ENCODE measurements at places on chromosomes 12 and 14. TPM values are rescaled to one million over a fixed set of nuclear protein-coding genes. Genes with fewer than 3 reads are reported as not detected.

- H3K4me3 ChIP-seq = no peak overlapping the region
- no peak for DNase-seq
- no peak overlapping the region for H3K27ac ChIP-seq
- H3K4me1 ChIP-seq = no peaks in the 10 kb centered on the region
These were observed 613.7 kb downstream of the DIO2 start for GRCh38 chr14:79597566-79597965.

DNA sequence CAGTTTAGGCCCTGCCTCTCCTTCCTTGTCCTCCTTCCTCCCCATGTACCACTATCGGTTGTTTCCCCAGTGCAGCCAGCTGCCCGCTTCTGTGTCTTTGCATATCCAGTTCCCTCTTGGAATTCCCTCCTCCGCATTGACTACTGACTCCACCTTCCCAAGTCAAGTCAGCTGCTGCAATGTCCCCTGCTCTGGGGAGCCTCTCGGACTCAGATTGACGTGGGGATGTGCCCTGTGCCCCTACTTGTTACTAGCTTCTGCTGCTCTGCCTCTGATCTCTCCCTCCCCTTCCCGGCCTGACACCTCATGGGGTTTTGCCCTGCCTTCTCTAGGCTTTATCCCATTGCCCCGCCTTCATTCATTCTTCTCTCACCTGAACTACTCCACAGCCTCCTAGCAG lies 2.1 kb upstream of the CD9 start:
- H3K27me3 ChIP-seq = peaks cover 44% of the 10 kb centered on the region
- H3K27ac ChIP-seq = no peak overlapping the region
- H3K36me3 ChIP-seq = no peaks in the 10 kb centered on the region
- no peak overlapping the region for H3K4me3 ChIP-seq

CAPZA3 gene
- not detected for total RNA-seq

- H3K36me3 ChIP-seq = no peaks in the 10 kb centered on the region
- no peaks in the 10 kb centered on the region for H3K4me1 ChIP-seq
- H3K27me3 ChIP-seq = no peaks in the 10 kb centered on the region
- H3K4me3 ChIP-seq = no peak overlapping the region
- no peak for DNase-seq
- H3K27ac ChIP-seq = no peak overlapping the region
These were observed 439.1 kb downstream of the NPAS3 start for GRCh38 chr14:33377596-33378390.

GRCh38 chr14:96902004-96902403 lies 104.8 kb downstream of the VRK1 start:
- H3K36me3 ChIP-seq = no peaks in the 10 kb centered on the region
- H3K4me1 ChIP-seq = peaks cover 5% of the 10 kb centered on the region
- no peaks in the 10 kb centered on the region for H3K27me3 ChIP-seq
- DNase-seq = no peak

GRCh38 chr14:75456069-75456996 lies 28.5 kb downstream of the JDP2 start:
- H3K4me1 ChIP-seq = peaks cover 27% of the 10 kb centered on the region
- no peak for DNase-seq
- no peak overlapping the region for H3K27ac ChIP-seq
- H3K4me3 ChIP-seq = no peak overlapping the region
- no peaks in the 10 kb centered on the region for H3K36me3 ChIP-seq

DNA sequence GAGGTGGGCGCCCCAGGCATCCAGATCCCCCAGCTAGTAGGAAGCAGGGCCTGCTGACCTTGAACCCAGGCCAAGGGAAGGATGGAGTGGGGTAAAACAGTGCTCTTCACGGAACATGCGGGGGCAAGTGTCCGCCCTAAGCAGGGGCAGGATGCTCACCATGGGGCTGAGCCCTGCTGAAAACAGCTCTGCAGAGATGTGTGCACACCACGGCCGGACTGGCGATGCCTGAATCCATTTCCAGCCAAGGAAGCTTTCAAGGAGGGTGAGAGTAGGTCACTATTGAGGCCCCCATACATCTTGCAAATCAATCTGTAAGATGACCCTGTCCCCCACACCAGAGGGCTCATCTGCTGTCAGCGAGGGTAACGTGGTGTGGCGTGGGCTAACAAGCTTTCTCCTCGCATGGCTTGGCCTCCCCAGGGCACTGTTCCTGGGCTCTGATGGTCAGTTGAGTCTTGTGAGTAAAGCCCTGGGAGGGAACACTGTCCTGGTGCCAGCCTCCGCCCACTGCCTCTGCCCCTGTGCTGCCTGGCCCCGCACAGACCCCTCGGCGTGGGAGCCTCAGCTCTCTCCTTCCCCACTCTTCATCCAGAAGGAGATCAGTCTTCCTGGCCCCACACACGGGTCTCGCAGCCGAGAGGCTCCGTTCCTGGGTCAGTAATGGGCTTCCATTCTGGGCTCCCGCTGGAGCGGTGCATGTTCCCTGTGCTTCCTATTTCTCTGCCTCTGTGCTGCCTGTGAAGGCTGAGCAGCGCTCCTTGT lies 69.1 kb downstream of the CCDC92 start:
- no peak for DNase-seq
- no peak overlapping the region for H3K27ac ChIP-seq

GRIP1 gene
- total RNA-seq = 7.4 TPM

IL26 gene
- total RNA-seq = not detected

ACOT6 gene
- 0.45 TPM for total RNA-seq

GRCh38 chr12:92021666-92022035 lies 124.0 kb downstream of the BTG1 start:
- peaks cover 12% of the 10 kb centered on the region for H3K4me1 ChIP-seq
- H3K27ac ChIP-seq = peak overlapping the region; percentile 57
- H3K4me3 ChIP-seq = no peak overlapping the region

ASB2 gene
- total RNA-seq = 208 TPM

GRCh38 chr14:49766839-49767238 lies 1.1 kb upstream of the KLHDC2 start:
- no peak for DNase-seq
- peaks cover 3% of the 10 kb centered on the region for H3K36me3 ChIP-seq
- H3K27me3 ChIP-seq = no peaks in the 10 kb centered on the region

GRCh38 chr12:5840944-5841343 lies 104.1 kb downstream of the ANO2 start:
- no peak for DNase-seq
- no peaks in the 10 kb centered on the region for H3K36me3 ChIP-seq
- H3K4me3 ChIP-seq = no peak overlapping the region
- H3K27me3 ChIP-seq = peaks cover 4% of the 10 kb centered on the region

DNA sequence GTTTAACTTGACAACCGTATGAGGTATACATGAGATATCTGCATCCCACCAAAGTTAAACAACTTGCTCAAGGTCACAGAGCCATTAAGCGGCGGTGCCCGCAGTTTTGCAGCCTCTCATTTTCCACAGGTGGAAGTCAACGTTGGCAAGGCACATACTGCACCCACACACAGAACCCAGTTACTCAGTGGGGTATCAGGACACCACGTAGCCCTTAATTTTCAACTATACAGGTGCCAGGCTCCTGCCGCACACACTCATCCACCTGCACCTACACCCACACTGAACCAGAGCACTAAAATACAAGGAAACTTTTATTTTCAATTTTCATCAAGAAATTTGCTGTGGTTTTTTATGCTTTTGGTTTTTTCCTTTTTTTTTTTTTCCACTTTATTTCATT lies 1.7 kb upstream of the NOP2 start:
- H3K36me3 ChIP-seq = peaks cover 53% of the 10 kb centered on the region
- H3K27me3 ChIP-seq = no peaks in the 10 kb centered on the region
- H3K4me1 ChIP-seq = no peaks in the 10 kb centered on the region
- H3K4me3 ChIP-seq = no peak overlapping the region
- peak overlapping the region; percentile 81 for H3K27ac ChIP-seq
- DNase-seq = no peak

- DNase-seq = no peak
- H3K36me3 ChIP-seq = no peaks in the 10 kb centered on the region
- H3K27me3 ChIP-seq = no peaks in the 10 kb centered on the region
- H3K4me3 ChIP-seq = no peak overlapping the region
- no peaks in the 10 kb centered on the region for H3K4me1 ChIP-seq
These were observed 56.5 kb downstream of the HCAR2 start for GRCh38 chr12:122646517-122647217.

DNA sequence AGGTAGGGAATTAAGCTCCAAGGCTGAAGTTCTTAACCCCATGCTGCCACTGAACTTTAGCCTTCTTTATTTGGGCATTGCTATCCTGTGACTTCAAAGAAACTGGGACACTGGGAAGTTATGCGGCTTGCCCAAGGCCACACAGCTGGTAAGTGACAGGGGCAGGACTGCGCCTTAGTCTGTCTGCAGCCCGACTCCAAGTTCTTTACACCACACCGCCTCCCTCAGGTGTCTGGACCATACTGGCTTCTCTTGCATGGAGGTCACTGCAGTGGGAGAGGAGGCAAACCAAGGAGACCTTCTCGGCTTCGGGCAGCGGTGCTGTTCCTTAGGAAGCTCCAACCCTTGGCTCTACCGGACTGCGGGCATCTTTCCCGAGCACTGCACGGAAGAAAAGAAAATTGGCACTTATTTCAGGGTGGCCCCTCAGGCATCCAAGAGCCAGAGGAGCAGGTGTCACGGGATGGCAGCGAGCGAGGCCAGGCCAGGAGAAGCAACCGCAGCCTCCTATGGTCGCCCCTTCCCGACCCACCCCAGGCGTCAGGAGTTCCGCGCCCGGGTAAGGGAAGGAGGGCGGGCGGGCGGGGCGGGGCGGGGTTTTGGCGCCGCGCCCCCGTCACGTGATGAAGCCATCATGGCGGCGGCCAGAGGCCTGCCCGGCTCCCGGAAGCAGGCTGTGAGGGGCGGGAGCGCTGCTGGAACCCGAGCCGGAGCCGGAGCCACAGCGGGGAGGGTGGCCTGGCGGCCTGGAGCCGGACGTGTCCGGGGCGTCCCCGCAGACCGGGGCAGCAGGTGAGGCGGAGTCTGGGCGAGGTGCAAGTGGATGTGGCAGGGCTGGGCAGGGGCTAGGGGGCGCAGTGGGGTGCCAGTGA lies 16.4 kb upstream of the ESPL1 start:
- no peaks in the 10 kb centered on the region for H3K36me3 ChIP-seq
- H3K4me3 ChIP-seq = peak overlapping the region; percentile 59
- H3K27me3 ChIP-seq = no peaks in the 10 kb centered on the region
- DNase-seq = peak; percentile 78
- H3K4me1 ChIP-seq = peaks cover 15% of the 10 kb centered on the region

DNA sequence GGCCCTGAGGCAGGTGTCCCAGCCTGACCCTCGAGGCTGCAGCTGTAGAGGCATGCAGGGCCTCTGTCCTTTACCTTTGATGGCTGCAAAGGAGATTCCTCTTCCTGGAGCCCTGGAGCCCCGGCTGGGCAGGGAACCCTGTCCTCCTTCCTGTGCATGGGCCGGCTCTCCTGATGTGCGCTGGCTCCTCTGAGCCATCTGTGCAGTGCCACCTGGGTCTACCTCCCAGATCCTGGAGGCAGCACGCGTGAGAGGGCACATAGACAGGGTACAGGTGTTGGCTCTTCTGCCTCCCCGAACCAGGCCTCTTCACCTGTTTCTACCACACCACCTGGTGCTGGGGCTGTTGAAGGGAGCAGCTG lies 115.1 kb downstream of the BEGAIN start:
- no peaks in the 10 kb centered on the region for H3K36me3 ChIP-seq
- no peak overlapping the region for H3K27ac ChIP-seq
- no peaks in the 10 kb centered on the region for H3K4me1 ChIP-seq
- no peak overlapping the region for H3K4me3 ChIP-seq

- no peak overlapping the region for H3K4me3 ChIP-seq
- peak overlapping the region; percentile 23 for H3K27ac ChIP-seq
- H3K36me3 ChIP-seq = no peaks in the 10 kb centered on the region
These were observed 4.7 kb downstream of the GLTP start for GRCh38 chr12:109875572-109876131.

ELK3 gene
- total RNA-seq = 5.1 TPM

ADAMTS20 gene
- total RNA-seq = 0.33 TPM

DNA sequence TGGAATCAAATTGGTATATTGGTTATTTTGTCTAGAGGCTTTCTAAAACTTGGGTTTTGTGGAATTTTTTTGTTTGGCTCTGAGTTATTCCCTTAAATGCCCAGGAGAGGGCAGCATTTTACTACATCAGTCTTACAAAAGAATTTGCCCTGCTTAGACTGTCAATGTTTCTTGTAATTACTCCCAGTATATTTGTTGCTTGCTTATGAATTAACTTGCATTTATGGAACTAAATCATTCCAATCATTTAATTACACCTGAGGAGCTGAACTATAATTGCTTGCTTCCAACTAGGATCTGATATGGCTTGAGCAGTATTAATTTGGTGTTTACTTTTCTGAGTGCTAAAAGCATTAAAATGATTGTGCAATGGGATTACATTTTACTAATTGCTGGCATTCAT lies 48.7 kb downstream of the MIPOL1 start:
- H3K4me1 ChIP-seq = no peaks in the 10 kb centered on the region
- DNase-seq = peak; percentile 53
- H3K36me3 ChIP-seq = no peaks in the 10 kb centered on the region
- H3K27me3 ChIP-seq = no peaks in the 10 kb centered on the region
- no peak overlapping the region for H3K4me3 ChIP-seq
- H3K27ac ChIP-seq = no peak overlapping the region

DNA sequence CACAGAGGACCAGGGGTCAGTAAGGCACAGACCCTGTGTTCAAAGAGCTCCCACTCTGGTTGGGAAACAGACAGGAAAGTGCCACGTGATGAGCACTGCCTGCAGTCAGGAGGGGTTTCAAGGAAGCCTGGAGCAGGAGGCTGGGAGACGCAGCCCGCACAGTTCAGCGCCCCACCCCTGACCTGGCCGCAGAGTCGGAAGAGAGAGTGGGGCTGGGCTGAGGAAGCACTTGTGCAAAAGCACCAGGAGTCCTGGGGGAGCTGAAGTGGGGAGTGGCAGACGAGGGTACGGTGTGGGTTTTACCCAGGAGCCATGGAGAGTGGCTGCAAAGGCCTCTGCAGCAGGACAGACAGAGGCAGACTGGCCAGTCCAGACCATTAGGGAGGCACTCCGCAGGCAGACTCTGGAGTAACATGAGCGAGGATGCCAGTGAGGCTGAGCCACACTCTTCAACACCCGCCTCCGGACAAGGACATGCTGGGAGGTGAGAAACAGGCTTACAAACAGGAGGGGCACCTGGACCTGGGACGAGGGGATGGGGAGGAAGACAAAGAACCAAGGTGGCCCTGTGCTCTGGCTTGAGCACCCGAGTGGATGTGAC lies 85.7 kb upstream of the GPR68 start:
- H3K4me3 ChIP-seq = no peak overlapping the region
- no peak for DNase-seq
- H3K36me3 ChIP-seq = no peaks in the 10 kb centered on the region
- H3K27ac ChIP-seq = no peak overlapping the region
- H3K27me3 ChIP-seq = peaks cover 94% of the 10 kb centered on the region
- peaks cover 5% of the 10 kb centered on the region for H3K4me1 ChIP-seq

GRCh38 chr12:69368171-69368570 lies 8.6 kb downstream of the YEATS4 start:
- H3K4me1 ChIP-seq = no peaks in the 10 kb centered on the region
- H3K27me3 ChIP-seq = no peaks in the 10 kb centered on the region
- no peak overlapping the region for H3K27ac ChIP-seq
- DNase-seq = no peak

MYF6 gene
- total RNA-seq = not detected

DNA sequence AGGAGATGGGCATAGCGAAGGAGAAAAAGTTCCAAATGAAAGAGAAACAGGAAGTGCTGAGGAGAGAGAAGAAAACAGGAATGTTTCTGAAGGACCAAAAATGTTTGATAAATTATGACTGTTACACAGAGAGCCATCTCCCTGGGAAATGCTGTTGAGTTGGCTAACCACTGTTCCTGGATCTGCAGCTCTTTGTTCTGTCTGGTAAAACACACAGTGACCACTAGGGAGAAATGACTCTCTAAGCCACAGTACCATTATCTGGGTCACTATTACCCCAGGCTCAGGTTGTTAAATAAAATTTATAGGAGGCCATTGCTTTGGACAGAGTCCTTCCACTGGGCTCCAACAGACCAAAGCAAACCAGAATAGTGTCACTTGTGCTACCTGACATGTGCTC lies 219.3 kb downstream of the CRADD start:
- DNase-seq = no peak
- peaks cover 33% of the 10 kb centered on the region for H3K4me1 ChIP-seq
- no peaks in the 10 kb centered on the region for H3K27me3 ChIP-seq
- H3K4me3 ChIP-seq = no peak overlapping the region
